Stimulated activated CD4-positive, alpha-beta T cell treated with anti-CD3 and anti-CD28 coated beads, Interleukin-2, amount 100 ng/mL, for 4 hours (primary cell): ENCODE measurements at places on chromosomes 6 and 20.

DNA sequence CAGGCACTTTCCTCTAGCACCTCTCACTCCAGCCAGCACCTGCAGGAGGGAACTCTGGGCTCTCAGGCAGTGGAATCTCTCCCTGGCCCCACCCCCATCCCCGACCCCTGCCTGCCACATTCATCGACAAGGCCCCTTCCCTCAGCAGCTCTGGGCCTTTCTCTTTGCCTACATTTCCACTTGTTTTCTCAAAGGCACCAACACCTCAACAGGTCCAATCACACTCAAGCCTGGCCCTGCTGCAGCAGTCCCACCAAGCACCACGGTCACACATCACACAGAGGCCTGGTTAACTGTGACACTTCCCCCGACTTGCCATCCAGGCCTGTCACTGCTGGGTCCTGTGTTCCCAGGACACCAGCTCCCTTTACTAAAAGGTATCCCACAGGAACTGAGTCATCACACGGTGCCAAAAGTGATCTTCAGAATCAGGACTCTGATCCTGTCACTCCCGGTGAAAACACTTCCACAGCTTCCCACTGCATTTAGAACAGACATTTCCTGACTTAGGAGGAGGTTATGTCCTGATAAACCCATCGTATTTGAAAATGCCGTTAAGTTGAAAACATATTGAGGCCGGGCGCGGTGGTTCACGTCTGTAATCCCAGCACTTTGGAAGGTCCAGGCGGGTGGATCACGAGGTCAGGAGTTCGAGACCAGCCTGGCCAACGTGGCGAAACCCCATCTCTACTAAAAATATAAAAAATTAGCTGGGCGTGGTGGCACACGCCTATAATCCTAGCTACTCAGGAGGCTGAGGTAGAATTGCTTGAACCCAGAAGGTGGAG, 54.9 kb downstream of the MYH7B start:
- no peak for DNase-seq

DNA sequence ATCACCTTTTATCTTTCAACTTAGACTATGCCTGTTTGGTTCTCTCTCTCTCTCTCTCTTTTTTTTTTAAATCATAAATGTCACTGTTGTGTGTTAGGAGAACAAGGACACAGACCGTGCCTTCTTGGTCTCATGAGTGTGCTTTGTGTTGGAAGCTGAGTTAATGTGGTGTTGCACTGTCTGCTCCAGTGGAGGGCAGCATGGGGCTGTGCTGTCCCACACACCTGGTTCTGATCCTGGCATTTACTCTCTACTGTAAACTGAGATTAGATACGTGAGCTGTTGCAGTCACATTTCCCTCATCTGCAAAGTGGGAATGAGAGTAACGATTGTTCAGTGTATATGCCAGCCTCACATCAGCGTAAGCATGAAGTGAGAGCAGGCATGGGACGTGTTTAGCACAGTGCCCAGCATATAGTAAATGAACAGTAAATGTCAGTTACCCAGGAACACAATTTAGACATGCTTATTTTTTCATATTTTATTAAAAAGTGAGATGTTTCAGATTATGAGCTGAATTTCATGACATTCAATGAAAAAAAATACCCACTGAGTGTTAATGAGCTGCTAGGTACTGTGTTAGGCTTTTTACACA, 161.1 kb downstream of the FARS2 start:
- no peak for DNase-seq

DNA sequence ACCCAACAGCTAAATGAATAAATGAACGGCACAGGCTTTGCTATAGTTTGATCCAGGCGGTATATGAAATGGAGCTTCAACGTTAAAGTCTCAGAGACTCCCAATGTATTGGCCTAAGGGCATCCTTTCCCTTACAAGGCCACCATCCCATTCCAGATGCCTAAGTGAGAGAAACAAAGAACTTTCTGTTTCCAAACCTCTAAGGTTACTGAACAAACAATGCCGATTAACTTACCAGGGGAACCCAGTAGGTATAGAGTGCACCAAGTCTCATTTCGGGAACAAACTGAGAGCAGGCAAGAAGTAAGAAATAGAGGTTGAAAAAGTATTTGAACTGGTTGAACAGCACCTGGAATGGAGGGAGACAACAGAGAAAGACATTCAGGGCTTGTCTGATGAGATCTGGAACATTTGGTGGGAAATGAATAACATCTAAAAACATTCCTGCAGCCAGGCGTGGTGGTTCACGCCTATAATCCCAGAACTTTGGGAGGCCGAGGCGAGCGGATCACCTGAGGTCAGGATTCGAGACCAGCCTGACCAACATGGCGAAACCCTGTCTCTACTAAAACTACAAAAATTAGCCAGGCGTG, 42.5 kb downstream of the ATP9A start:
- no peak for DNase-seq

DNA sequence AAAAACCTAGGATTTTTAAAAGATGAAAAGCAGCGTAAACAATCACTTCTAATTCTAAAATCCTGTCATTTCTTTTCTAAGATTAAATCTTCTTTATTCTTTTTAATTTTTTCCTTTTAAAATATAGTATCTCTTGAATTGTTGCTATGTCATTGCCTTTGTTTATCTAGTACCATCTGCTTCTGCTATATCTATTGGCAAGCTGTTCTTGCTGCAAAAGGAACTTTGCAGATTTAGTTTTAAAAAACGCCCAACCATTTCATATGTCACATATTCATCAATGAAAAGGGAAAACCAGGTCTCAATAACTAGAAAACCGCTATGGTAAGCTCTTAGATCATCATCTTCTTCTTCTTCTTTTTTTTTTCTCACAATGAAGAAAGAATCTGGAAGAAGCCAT, 11.5 kb upstream of the EEF1A1 start:
- no peak for DNase-seq

DNA sequence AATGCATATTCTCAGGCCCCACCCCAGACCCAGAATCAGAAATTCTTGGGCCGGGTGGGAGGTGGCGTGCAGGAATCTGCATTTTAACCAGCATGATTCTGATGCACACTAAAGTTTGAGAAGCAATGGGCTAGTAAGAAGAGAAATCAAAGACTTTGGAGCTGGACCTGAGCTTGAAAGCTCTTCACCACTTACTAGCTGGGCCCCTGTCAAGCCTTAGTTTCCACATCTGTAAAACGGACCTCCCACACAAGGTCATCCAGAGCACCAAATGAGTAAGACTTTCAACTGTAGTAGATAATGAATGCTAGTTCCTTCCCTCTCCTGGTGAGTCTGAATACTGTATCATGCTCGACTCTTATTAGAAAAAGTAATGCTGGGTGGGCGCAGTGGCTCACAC, 87.0 kb downstream of the TBC1D7 start:
- DNase-seq = no peak

- no peak for DNase-seq
Measured at GRCh38 chr6:99882128-99882702, 111.8 kb downstream of the MCHR2 start.

DNA sequence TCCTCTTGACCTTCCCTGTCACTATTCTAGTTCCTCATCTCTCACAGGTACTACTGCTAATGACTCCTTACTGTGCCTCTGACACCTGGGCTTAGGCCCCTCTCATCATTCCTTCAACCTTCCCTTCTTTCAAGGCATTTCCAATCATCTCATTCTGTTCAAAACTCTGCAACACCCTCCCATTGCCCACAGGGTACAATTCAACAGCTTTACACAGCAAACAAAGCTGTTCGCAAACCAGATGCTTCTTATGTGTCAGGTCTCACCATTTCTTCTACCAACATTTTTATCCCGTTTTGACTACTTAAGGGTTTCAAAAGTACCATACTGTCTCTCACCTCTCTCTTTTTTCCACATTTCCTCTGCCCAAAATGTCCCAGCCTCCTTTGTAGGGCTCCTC, 84.4 kb upstream of the ID4 start:
- no peak for DNase-seq

DNA sequence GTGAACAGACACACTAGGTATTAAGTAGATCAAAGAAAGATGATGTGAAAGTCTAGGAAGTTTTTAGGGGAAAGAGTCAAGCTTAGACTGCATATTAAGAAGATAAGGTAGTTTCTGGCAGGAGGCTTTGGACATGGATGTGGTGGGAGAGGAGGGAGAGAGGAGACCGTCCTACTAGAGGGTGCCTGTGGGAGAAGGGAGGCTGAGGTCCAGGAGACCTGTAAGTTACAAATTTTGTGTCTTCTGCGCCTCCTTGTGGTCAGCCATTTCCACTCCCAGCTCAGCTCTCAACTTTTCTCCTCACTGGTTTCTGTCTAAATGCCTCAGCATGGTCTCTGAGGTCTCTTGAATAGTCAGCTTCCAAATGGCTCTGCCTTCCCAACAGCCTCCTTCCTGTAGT, 193.5 kb downstream of the UNC5CL start:
- no peak for DNase-seq

GRCh38 chr6:16398587-16398986, 160.2 kb downstream of the GMPR start:
- DNase-seq = no peak

GRCh38 chr6:169452117-169452868, 198.6 kb upstream of the THBS2 start:
- no peak for DNase-seq

DNA sequence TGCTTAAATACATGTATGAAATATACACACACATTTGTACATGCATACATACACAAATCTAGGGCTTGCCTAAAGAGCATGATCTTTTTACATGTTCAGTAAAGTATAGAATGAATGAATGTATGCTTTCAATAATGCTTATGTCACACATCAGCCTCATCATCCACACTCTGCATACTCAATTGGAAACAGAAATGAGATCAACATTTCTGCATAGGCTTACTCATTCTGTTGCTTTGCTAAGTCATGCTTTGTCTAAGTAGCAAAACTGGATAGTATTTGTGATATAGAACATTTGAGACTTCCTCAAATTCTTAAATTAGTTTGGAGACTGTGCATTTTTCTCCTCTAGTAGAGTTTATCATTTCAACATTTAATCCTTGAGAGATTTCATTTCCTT, 343.3 kb downstream of the ADGRB3 start:
- DNase-seq = no peak

DNA sequence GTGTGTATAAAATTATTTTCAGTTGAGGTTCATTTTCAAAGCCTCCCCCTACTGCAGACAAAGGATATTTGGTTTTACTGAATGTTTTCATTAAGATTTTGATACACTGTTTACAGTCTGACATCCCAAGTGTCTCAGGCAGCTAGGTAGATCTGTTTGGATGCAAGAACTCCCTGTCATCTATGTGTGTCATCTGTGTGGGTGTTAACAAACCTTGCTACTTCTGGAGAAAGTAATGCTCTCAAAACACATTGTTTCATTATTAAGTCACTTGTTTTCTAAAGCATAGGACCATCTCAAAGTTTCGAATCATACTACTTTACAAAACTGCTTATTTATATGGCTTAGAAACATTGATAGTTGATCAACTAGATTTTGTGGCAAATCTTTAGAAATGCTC, 114.5 kb upstream of the TMEM170B start:
- no peak for DNase-seq

DNA sequence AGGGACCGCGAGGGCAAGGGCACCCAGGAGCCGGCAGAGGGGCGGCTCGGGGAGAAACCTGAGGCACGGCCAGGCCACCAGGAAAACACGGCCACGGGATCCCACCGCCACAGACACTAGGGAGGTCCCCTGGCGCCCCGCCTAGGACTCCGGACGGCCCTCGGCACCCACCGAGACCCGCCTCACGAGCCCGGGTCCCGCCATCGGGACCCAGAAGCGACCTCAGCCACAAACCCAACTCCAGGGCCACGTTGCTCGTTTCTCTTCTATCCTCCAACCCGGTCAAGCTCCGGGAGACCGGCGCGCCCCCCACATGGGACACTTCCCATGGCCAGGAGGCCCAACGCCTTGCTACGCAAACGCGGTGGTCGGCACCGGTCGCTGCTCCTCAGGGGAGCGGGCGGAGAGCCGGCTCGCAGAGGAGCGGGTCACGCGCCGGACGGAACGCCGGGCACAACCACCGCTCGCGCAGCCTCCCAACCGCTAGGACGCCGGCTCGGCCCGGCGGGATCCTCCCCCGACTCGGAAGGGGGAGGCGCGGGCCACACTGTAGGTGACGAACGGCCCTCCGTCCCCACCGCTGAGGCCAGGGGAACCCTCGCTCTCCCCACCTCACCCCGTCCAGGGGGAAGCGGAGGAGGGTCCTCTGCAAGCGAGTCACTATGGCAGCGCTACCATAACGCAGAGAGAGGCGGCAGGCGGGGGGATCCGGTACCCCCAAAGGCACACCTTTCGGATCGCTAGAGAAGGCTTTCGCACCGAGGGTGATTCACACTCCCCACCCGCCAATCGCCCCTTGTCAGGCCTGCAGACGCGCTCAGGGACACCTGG, 1514.1 kb upstream of the DEFB115 start:
- no peak for DNase-seq

DNA sequence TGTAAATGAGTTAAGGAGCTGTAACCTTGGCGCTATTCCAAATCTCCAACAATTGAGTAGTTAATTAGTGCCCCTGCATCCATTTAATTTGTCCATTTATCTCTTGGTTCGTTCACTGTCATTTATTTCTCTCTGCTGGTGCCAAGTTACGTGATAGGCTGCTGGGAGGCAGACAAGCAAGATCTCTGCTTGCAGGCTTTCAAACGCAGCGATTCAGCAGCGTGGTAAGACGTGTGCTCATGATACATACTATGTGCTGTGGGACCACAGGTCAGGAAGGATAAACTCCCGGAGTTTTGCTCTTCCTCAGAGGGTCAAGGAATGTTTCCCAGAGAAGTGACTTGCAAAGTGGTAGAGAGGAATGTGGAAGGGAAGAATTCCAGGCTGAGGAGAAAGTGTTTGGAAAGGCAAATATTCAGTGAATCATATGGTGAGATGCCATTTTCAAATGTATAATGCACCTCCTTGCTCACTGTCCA, 46.4 kb downstream of the UTRN start:
- no peak for DNase-seq

GRCh38 chr6:169289619-169290339, 36.1 kb upstream of the THBS2 start:
- DNase-seq = no peak

DNA sequence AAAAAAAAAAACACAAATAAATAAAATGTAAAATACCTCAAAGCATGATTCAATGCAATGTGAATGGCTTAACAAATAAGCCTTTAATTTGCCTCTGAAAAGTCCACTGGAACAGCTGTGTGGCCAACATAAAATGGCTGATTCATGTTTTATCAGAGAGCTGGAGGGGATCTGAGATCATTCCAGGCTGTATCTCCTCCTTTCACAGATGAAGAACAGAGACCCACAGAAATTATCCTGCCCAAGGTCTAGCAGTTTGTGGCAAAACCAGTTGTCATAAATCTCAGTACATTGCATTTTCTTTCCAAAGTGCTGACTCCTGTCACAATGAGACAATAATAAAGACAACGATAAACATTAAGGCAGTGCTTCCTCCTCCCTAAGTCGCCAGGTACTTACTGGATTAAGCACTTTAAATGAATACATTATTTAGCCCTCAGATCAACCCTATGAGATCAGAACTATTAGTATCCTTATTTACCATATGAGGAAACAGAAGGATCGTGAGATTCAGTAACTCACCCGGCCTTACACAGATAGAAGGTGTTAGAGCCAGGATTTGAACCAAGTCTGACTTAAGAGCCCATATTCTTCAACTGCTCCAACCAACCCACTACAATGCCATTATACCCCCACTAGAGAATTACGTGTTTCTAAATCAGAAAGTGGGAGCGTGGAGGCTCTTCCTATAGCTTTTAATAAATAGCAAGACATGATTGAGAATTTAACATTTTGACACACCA, 118.3 kb downstream of the KIF13A start:
- no peak for DNase-seq
